ENCODE measurements at places on chromosomes 3 and 15.
A peak's percentile ranks its signal among the peaks of the same experiment; 100 is the strongest.

- DNase-seq, result peak; percentile 63
Measured at GRCh38 chr15:70488002-70488605, 275.3 kb downstream of the UACA start.

DNA sequence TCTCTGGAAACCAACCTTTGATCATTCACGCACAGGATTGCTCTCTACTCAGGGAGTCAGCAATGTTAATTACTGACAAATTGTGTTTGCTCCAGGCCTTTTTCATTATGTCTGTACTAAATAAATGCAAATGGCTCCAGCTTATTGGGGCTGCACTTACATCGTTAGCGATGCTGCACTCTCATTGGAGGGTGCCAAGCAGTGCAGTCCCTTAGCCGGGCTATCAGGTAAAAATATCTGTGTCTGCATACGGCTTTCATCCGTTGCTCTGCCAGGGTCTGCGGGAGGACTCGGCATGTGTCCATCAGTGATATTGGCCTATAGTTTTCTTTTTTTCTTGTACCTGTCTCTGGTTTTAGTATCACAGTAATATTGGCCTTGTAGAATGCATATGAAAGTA is 471.5 kb upstream of the CADM2 start:
- DNase-seq, result no peak

DNA sequence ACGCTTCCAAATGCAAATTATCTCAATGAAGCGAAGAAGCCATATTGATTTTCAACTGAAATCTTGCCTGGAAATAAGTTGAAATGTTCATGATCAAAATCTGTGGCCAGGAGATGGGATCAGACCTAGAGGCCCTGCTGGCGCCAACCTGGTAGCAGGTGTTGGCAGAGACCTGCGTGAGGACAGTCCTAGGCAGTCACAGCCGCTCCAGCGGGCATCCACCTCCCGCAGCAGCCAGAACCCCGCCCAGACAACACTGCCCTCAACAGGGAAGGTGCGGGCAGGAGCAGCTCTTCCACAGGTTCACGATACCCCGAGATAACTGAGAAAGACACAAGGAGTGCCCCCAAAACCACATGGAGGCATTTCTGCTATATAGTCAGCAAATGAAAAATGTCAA is 145.3 kb downstream of the XXYLT1 start:
- DNase-seq, result no peak

- DNase-seq, result no peak
Measured at GRCh38 chr3:43675593-43675992, 15.1 kb upstream of the ABHD5 start.

DNA sequence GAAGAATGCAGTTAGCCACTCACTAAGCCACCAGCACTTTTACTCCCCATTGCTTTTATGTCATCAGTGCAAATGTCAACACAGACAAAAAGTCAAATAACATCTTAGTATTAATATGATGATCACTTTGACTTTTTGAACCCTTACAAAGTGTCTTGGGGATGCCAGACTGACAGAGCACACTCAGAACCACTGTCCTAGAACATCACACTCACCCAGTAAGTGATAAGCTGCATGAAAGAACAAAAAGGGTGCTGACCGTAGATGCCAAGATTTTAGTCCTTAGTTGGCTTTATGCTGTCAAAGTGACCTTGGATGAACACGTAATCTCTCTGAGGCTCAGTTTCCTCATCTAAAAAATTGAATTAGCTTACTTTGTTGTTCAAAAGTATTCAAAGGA is 279.5 kb upstream of the TRIM42 start:
- no peak for DNase-seq

GRCh38 chr15:40493089-40493840 is 22.5 kb downstream of the CHST14 start:
- peak; percentile 66 for DNase-seq

DNA sequence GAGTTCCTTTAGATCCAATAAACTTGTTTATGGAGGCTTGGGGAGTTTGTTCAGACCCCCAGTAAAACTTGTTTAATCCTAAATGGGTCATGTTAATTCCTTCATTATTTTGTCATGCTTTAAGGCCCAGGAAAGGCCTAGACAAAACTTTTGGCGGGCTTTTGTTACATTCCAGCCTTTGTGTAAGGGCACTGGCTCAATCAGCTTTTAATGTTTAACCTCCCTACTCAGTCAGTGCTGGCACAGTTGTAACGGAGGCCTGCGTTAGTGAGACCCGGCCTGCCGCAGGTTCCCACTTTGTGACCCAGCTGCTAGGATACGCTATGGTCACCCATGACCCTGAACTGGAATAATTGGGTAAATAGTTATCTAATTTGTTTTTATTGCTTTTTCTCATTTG is 59.2 kb downstream of the OXSM start:
- DNase-seq, result no peak

DNA sequence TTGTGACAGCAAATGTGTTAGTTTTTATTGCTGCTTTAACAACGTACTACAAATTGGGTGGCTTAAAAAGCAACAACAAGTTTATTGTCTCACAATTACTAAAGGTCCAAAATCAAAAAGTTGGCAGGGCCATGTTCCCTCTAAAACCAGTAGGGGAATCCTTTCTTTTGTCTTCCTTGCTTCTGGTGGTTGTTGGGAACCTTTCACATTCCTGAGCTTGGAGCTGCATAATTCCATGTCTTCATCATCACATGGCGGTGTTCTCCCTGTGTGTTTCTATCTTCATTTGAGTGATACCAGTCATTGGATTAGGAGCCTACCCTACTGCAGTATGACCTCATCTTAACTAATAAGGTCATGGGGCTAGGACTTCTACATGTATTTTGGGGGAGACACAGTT is 7.4 kb downstream of the SPRED1 start:
- DNase-seq, result no peak

DNA sequence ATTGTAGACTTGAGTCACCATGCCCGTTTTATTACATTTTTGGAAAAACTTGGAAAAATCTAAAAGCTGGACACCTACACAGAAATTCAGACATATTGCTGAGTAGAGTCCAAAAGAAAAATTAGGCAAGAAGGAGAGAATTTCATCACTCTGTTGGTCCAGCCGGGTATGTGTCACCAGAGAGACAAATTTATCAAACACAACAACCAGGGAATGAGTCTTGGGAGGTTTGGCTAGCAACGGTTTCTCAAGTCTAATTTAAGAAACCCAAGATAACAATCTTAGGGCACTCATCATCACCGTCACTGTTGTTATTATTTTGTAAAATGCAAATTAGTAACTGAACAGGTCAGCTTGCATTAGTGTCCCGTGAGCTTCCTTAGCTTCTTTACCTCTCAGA is 197.5 kb upstream of the C2CD4B start:
- DNase-seq, result no peak

GRCh38 chr15:25058080-25058785 is 103.4 kb downstream of the SNRPN start:
- no peak for DNase-seq

GRCh38 chr3:172536993-172537419 is 13.8 kb upstream of the TNFSF10 start:
- no peak for DNase-seq

GRCh38 chr3:100759159-100759558 is 49.9 kb downstream of the TFG start:
- DNase-seq, result no peak

- DNase-seq, result no peak
Measured at GRCh38 chr15:38761681-38762080, 197.1 kb upstream of the RASGRP1 start.

DNA sequence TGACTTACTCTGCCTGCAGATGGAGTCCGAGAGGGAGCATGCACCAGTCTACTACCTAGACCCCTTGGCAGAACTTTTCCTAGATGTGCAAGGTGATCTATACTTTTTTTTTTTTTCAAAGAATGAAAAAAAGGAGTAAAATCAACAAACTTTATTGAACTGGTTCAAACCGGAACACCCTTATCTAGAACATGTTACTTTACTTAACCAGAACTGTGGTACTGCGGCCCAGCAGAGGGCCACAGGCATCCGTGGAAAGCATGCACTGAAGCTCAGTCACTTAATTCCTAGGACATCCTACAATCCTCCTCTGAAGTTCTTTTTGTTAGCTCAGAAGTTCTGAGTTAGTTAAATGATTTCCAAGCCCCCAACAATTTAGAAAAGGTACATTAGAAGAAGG is 21.6 kb downstream of the CHAC1 start:
- DNase-seq, result no peak

GRCh38 chr3:42052484-42053351 is 38.4 kb upstream of the TRAK1 start:
- no peak for DNase-seq

DNA sequence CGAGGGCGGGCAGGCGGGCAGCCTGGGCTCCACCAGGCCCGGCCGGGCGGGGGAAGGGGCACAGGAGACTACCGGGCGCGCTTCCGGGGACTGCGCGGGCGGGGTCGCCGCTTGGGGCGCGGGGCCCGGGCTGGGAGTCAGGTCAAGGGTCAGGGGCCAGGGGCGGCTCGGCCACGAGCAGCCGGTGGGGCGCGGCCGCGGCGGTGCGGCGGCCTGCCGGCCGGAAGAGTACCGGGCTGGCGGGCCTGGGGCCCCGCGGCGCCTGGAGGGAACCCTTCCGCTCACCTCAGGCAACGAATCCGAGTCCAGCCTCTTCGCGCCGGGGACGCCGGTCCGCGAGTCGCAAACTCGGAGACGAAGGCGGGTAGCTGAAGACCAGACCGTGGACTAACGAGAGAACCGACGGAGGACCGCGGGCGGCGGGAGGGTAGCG is 225 bp downstream of the RHOA start:
- peak; percentile 53 for DNase-seq

DNA sequence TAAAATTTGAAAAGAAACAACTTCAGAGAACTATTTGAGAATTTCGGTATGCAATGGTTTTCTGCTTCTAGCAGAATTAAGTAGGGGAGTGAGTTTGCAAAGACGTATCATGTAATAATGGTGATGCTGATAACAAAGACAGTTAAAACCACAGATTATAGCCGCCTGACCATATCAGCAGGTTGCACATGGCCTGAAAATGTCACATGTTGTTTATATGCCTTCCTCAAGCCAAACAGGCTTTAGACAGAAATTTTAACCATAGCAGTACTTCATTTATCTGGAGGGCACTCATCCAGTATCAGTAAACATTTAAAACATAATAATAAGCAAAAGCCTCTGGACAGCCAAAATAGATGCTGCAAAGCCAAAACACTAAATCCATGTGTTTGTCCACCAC is 131.7 kb downstream of the RYR3 start:
- no peak for DNase-seq

- no peak for DNase-seq
Measured at GRCh38 chr3:98945101-98945524, 43.6 kb upstream of the DCBLD2 start.

GRCh38 chr3:136658946-136659682 is 93.1 kb downstream of the STAG1 start:
- no peak for DNase-seq
